ENCODE measurements at places on chromosomes 7 and 10. TPM values are rescaled to one million over a fixed set of nuclear protein-coding genes. Genes with fewer than 3 reads are reported as not detected.
A peak's percentile ranks its signal among the peaks of the same experiment; 100 is the strongest.

GRCh38 chr10:90777621-90778020 is 80.2 kb downstream of the HTR7 start:
- no peak for DNase-seq

DNA sequence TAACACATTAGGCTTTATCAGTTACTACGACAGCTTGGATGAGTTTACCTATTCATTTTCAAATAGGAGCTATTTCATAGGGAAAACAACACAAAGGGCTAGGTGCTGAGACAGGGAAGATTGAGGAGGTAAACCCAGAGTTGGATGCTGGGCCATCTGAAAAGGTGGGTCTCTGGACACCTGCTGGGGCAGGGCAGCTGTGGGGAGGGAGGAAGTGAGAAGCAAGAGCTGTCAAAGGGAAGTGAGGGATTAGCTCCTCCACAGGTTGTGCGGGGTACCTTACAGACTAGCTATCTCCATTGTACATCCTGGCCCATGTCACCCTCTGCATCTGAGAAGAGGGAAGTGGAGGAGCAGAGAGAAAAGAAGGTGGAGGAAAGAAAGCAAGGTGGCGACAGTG is 48.9 kb downstream of the BLNK start:
- DNase-seq, result no peak

- no peak for DNase-seq
Observed at GRCh38 chr7:127251465-127252376, 1.0 kb downstream of the GRM8 start.

DNA sequence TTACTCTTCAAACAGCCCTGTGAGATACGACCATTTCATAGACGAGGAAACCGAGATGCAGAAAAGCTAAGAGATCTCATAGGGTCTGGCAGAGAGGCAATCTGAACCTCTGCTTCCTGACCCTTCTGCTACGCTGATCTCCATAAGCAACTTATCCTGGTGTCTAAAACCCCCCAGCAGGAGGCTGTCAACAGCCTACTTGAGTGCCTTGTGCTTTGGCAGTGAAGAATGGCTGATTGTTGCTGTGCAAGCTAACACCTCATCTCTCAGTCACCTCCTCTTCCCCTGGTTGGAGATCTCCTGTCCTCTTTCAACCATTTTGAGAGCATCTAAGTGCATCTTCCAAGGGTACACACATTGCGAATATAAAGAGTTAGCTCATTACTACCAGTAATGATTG is 86.2 kb downstream of the AOAH start:
- DNase-seq, result no peak

- peak; percentile 42 for DNase-seq
Observed at GRCh38 chr7:102425639-102426267, 7.6 kb upstream of the ORAI2 start.

DNA sequence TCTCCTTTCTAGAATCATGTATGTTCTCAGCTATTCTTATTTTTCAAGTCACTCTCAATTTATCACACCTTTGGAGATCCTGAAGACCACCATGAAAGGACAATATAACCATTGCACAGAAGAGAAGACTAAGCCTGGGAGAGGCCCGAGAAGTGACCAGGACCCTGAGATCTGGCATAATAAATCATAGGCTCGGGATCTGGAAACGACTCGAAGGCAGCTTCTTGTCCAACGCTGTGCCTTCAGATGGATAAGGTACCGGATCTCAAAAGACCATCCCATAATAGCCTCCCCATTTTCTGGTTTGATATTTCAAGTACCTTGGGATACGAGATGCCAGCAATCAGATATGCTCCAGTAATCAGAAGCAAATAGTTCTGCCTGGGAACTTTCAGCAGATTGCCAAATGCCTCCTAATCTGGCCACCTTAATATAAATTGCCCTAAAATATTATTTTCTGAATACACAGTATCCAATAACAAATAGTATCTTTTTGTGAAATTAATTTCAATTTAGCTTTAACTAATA is 179.2 kb upstream of the ZMIZ1 start:
- DNase-seq, result no peak

DNA sequence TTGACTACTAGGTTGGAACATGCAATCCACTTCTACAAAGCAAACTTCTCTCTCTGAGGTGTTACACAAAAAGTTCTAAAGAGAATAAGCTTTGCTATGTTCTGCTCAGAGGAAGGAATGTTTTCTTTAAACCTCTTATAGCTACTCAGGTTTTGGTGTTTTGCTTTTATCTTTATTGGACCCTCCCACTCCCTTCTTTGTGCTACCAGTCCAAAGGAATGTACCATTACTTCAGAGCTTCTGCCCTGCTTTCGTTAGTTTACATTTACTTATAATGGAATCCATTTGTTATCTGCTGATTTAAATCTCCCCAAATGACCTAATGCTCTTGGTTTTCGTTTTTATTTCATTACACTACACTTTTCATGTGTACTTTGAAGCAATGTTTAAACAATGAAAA is 154.9 kb downstream of the ATE1 start:
- DNase-seq, result no peak

GRCh38 chr10:13120786-13121499 is 21.0 kb downstream of the OPTN start:
- no peak for DNase-seq

DNA sequence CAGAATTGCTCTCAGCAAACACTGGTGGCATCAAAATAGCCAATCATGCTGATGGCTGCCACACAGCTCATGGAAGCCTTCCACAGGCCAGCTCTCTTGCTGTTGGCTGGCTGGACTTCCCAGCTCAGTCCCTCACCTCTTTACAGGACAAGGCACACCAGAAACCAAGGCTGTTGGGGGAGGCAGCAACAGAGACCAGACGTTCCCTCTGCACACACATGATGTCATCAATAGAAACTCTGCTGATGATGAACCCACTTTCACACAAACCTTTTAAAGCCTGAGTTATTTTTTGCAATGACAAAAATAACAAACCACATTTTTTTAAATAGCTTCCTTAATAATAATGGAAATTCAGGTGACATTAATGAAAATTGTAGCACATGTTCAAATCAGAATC is 300.9 kb upstream of the C7orf33 start:
- no peak for DNase-seq

DNA sequence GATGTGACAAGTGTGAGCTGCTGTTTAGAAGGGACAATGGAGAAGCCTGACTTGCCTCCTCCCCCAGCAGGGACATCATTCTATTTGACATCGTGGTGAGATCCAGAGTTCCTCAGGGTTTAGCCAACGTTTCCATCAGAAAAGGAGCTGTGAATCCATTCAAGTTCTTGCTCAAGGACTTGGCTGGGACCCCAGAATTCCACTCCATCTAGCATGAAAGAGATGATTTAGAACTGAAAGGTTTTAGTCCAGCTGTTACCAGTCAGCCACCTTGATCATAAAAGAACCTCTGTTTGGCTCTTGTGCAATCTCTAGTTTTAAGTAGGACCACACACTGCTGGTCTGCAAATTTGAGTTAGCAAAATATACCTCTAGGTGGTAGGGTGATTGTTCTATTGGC is 337.6 kb downstream of the FRMD4A start:
- DNase-seq, result no peak

GRCh38 chr7:116062666-116063065 is 32.1 kb upstream of the TFEC start:
- no peak for DNase-seq

GRCh38 chr7:34296663-34297062 is 361.4 kb upstream of the NPSR1 start:
- no peak for DNase-seq

GRCh38 chr10:119973281-119973680 is 80.8 kb downstream of the SEC23IP start:
- DNase-seq, result no peak

- DNase-seq, result no peak
Observed at GRCh38 chr10:61452151-61452651, 980 bp downstream of the TMEM26 start.

DNA sequence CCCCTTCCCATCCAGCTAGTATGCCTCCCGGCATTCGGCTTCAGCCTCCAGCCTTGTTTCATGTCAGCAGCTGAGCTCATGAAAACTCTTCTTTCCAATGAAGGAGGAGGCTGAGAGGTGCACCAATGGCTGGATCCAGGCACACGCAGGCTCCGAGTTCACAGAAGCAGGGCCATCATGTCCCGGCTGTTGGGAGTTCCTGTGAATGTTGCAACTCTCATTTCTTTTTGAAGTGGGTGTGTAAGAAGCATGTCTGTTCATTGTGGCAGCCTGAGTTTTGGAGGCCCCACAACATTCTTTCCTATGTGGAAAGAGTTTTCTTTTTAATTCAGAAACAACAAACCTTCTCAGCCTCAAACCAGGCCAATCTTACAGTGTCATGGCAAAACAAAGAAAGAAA is 89.7 kb downstream of the PTPRE start:
- peak; percentile 73 for DNase-seq

GRCh38 chr7:23968791-23969190 is 258.8 kb downstream of the STK31 start:
- DNase-seq, result no peak

DNA sequence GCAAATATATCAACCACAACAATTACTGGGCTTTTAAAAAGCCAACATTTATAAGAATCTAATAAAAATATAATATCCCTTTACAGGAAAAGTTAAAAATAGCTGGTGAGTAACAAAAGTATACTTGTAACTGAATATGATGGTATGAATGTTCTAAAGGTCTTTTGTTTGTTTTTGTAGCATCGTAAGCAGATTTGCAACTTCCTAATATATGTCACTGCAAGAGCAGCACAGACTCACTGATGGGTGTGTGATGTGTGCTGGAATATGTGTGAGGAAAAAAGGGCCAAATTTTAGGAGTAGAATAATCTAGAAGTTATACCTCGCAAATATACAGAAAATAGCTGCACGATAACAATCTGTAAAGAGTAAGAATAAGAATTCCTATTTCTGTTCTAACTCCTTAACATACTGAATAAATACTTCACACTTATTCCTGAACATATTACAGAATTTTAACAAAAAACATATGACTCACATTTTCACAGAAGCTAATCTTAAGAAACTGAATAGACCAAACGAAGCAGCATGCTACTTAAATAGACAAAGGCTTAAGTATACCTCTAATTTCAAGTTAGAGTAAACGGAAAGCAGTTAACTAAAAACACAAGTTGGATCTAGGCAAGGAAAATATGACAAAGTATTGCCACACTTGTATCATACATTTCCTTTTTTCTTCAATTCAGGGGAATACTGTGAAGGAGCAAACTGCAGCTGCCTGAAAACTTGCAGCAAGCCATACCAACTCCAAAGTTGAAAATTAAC is 9.6 kb downstream of the ETV1 start:
- DNase-seq, result no peak

Gene BAIAP2L1
- 8.5 TPM for total RNA-seq

Gene C1GALT1
- total RNA-seq, result 30.8 TPM

Gene MYPN
- not detected for total RNA-seq

Gene PRKAR2B
- total RNA-seq, result 64.1 TPM

Gene KCNH2
- 0.29 TPM for total RNA-seq

Gene PALD1
- total RNA-seq, result 7.5 TPM

Data from breast epithelium (tissue), 4 donors.